ENCODE measurements at places on chromosomes 2 and 18. TPM values are rescaled to one million over a fixed set of nuclear protein-coding genes. Genes with fewer than 3 reads are reported as not detected.
A peak's percentile ranks its signal among the peaks of the same experiment; 100 is the strongest.

Gene ARHGEF33
- 1.5 TPM for total RNA-seq

Gene CRYBA2
- not detected for total RNA-seq

Gene SULT6B1
- not detected for total RNA-seq

Gene FASTKD1
- 38.3 TPM for total RNA-seq

Gene IL36B
- total RNA-seq = not detected

Gene RPRM
- total RNA-seq = 0.27 TPM

Gene ALLC
- not detected for total RNA-seq

Gene NEU2
- not detected for total RNA-seq

Gene ST8SIA3
- not detected for total RNA-seq

Gene AQP12B
- not detected for total RNA-seq

Gene ACAA2
- 71.3 TPM for total RNA-seq

DNA sequence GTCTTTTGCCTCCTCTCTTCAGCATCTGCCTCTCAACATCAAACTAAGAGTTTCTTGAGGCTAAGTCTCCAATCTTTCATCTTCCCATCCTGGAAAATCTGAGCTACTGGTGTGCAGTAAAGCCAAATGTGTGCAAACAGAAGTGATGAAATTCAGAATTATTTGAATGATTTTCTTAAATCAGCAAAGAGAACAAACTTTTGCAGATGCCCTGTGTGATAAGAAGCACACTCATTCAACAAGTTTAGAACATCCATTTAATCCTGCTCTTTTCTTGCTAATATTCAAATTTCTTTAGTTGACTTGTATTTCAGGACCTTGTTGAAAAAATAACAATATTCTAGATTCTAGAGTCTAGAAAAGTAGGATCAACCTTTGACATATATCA is 1374.9 kb upstream of the CELF4 start:
- no peaks in the 10 kb centered on the region for H3K4me1 ChIP-seq
- no peaks in the 10 kb centered on the region for H3K36me3 ChIP-seq
- DNase-seq = no peak
- no peak overlapping the region for H3K27ac ChIP-seq
- H3K27me3 ChIP-seq = no peaks in the 10 kb centered on the region

- peaks cover 17% of the 10 kb centered on the region for H3K4me1 ChIP-seq
- DNase-seq = no peak
- no peaks in the 10 kb centered on the region for H3K36me3 ChIP-seq
- peak overlapping the region; percentile 36 for H3K4me3 ChIP-seq
- H3K27ac ChIP-seq = no peak overlapping the region
Observed at GRCh38 chr2:151946899-151947812, 118.9 kb upstream of the ARL5A start.

GRCh38 chr2:142875652-142876051 is 1.8 kb upstream of the KYNU start:
- no peaks in the 10 kb centered on the region for H3K27me3 ChIP-seq
- no peak for DNase-seq
- H3K27ac ChIP-seq = no peak overlapping the region
- peaks cover 8% of the 10 kb centered on the region for H3K4me1 ChIP-seq
- H3K4me3 ChIP-seq = no peak overlapping the region

DNA sequence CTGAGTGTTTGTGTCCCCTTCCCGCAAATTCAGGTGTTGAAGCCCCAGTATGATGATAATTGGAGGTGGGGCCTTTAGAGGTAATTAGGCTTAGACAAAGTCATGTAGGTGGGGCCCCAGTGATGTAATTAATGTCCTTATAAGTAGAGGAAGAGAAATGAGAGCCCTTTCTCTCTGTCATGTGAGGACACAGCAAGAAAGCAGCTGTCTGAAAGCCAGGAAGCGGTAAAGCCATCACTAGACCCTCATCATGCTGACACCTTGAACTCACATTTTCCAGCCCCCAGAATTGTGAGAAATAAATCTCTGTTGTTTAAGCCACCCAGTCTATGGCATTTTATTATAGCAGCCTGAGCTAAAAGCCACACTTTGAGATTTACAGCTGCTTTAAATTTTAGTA is 1580.0 kb downstream of the LRP1B start:
- no peak overlapping the region for H3K27ac ChIP-seq
- no peaks in the 10 kb centered on the region for H3K27me3 ChIP-seq
- DNase-seq = no peak

DNA sequence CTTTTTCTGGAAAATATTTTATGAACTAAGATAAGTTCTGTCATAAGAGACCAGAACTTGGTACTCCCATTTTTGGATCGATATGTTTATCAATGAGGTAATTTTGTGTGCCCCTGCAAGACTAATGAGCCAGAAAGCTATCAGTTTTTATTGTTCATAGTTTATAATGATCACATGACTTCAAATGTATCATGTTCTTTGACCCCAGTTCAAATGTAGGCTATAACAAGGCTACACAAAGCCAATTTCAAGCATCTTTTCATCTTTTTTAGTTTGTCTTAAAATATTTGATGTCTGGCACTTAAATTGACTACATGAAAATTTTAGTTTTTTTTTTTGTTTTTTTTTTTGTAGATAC is 35.3 kb downstream of the RALB start:
- no peak overlapping the region for H3K27ac ChIP-seq
- no peaks in the 10 kb centered on the region for H3K27me3 ChIP-seq
- H3K4me3 ChIP-seq = no peak overlapping the region
- H3K36me3 ChIP-seq = peaks cover 43% of the 10 kb centered on the region
- H3K4me1 ChIP-seq = peaks cover 17% of the 10 kb centered on the region
- no peak for DNase-seq

- H3K36me3 ChIP-seq = no peaks in the 10 kb centered on the region
- no peak overlapping the region for H3K27ac ChIP-seq
- peaks cover 13% of the 10 kb centered on the region for H3K4me1 ChIP-seq
Observed at GRCh38 chr2:120574620-120575019, 161.0 kb upstream of the GLI2 start.

GRCh38 chr2:64861452-64862397 is 127.5 kb upstream of the SLC1A4 start:
- no peaks in the 10 kb centered on the region for H3K36me3 ChIP-seq
- no peak for DNase-seq
- no peaks in the 10 kb centered on the region for H3K27me3 ChIP-seq
- peak overlapping the region; percentile 97 for H3K27ac ChIP-seq
- H3K4me3 ChIP-seq = no peak overlapping the region

- H3K36me3 ChIP-seq = peaks cover 22% of the 10 kb centered on the region
- H3K4me3 ChIP-seq = no peak overlapping the region
- DNase-seq = no peak
- H3K27ac ChIP-seq = no peak overlapping the region
- H3K27me3 ChIP-seq = no peaks in the 10 kb centered on the region
- no peaks in the 10 kb centered on the region for H3K4me1 ChIP-seq
Observed at GRCh38 chr18:79429785-79430281, 34.1 kb downstream of the NFATC1 start.

DNA sequence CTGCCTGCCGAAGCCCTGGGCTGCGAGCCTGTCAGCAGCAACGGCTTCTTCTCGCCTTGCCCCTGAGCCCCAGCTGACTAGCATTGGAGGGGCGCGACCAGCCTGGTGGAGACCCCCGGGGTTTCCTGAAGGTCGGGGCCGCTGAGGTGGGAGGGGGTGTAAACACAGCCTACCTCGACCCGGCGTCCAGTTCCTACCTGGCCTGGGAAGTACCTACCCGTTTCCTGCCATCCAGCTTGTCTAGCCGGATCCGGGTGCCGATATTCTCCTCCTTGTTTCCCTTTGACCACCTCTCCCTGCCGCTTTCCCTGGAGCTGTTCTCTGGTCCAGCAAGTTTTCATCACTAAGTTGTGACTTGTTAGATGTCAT is 511 bp downstream of the MOB4 start:
- H3K27ac ChIP-seq = peak overlapping the region; percentile 95
- no peaks in the 10 kb centered on the region for H3K27me3 ChIP-seq
- DNase-seq = no peak
- H3K4me3 ChIP-seq = peak overlapping the region; percentile 93
- H3K36me3 ChIP-seq = peaks cover 4% of the 10 kb centered on the region

GRCh38 chr2:226352941-226353560 is 446.6 kb downstream of the IRS1 start:
- no peaks in the 10 kb centered on the region for H3K27me3 ChIP-seq
- H3K27ac ChIP-seq = no peak overlapping the region
- no peak overlapping the region for H3K4me3 ChIP-seq
- no peaks in the 10 kb centered on the region for H3K36me3 ChIP-seq
- no peaks in the 10 kb centered on the region for H3K4me1 ChIP-seq
- no peak for DNase-seq

Measured in lower lobe of right lung (tissue), 2 donors.